Osteocyte (in vitro differentiated cells): ENCODE measurements at places on chromosomes 3 and 15.
A peak's percentile ranks its signal among the peaks of the same experiment; 100 is the strongest.

- peaks cover 2% of the 10 kb centered on the region for H3K27me3 ChIP-seq
- no peak for DNase-seq
- H3K36me3 ChIP-seq = no peaks in the 10 kb centered on the region
- no peak overlapping the region for H3K27ac ChIP-seq
Observed at GRCh38 chr3:124299831-124300230, 307.9 kb upstream of the ROPN1 start.

- no peak overlapping the region for H3K4me3 ChIP-seq
- DNase-seq = no peak
- no peaks in the 10 kb centered on the region for H3K27me3 ChIP-seq
- no peak overlapping the region for H3K27ac ChIP-seq
- H3K36me3 ChIP-seq = no peaks in the 10 kb centered on the region
Observed at GRCh38 chr15:83935774-83936173, 281.9 kb downstream of the ADAMTSL3 start.

DNA sequence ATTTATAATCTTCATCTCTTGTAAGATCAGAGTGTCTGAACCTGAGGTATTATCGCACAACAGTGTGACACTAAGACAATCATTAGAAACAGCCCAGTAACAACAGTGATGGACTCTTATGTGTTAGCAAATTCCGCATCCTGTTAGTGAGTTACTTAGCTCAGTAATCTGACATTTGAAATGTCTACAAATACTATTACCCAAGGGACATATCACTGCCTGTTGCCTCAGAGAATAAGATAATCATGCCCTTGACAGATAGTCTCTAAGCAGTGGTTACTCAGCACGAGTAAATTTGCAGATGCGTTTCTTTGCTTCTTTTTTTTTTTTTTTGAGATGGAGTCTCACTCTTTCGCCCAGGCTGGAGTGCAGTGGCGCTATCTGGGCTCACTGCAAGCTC, 13.4 kb upstream of the RTP1 start:
- H3K27ac ChIP-seq = no peak overlapping the region
- no peaks in the 10 kb centered on the region for H3K36me3 ChIP-seq
- H3K4me3 ChIP-seq = no peak overlapping the region
- H3K27me3 ChIP-seq = peaks cover 13% of the 10 kb centered on the region
- H3K4me1 ChIP-seq = peaks cover 11% of the 10 kb centered on the region

DNA sequence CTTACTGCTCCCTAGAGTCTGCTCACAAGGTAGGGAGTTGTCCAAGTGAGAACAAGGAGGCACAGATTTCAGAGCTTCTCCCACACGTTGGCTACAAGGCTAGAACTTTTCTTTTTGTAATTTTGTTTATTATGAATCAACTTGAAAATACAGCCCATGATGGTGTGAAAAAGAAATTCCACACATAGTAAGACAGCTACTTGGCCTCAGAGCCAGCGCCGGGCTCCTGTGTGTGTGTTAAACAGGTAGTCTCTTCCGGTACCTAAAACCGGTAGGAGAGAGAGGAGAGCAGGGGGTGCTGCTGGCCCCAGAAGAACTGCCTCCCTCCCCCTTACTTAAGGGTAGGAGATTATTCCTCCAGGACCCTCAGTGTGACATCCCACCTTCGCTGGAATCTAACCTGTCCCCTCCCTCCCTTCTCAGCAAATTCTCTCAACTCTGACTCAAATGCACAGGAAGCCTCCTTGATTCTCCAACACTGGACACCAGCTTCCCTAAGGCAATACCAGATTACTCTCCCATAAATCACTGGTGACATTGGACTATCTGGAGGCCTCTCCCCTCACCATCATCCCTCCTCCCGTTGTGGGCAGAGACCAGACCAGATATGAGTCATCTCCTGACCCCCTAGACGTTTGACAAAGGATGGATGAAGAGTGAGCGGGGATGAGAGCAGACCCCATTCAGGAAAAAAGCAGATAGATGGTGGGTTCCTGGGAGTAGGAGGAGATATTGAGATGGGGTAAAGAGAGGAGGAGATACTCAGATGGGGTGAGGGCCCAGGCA, 4.5 kb upstream of the IP6K1 start:
- no peak overlapping the region for H3K4me3 ChIP-seq
- no peak overlapping the region for H3K27ac ChIP-seq
- H3K27me3 ChIP-seq = no peaks in the 10 kb centered on the region

DNA sequence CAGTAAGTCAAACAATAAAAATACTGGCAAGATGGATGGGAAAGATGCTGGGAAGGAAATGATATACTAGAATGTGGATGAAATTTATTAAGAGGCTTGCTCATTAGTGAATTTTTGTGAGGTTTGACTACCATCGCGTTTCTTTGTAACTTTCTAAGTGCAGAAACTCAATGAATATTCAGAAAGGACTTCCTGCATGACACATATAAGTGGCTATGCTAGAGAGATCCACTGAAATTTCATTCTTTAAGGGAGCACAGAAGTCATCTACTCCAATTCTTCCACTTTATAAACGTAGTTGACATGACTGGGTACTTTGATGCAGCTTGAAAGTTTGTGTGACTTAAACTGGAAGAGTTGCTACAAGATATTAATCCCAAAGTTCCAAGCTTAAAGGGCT, 88.0 kb downstream of the SHQ1 start:
- H3K4me3 ChIP-seq = no peak overlapping the region
- H3K36me3 ChIP-seq = peaks cover 4% of the 10 kb centered on the region
- no peak overlapping the region for H3K27ac ChIP-seq
- H3K4me1 ChIP-seq = peaks cover 5% of the 10 kb centered on the region
- no peaks in the 10 kb centered on the region for H3K27me3 ChIP-seq
- no peak for DNase-seq

GRCh38 chr15:47812470-47812999, 95.2 kb downstream of the SEMA6D start:
- H3K27me3 ChIP-seq = peaks cover 4% of the 10 kb centered on the region
- no peak overlapping the region for H3K27ac ChIP-seq
- H3K4me3 ChIP-seq = no peak overlapping the region
- H3K4me1 ChIP-seq = peaks cover 10% of the 10 kb centered on the region

DNA sequence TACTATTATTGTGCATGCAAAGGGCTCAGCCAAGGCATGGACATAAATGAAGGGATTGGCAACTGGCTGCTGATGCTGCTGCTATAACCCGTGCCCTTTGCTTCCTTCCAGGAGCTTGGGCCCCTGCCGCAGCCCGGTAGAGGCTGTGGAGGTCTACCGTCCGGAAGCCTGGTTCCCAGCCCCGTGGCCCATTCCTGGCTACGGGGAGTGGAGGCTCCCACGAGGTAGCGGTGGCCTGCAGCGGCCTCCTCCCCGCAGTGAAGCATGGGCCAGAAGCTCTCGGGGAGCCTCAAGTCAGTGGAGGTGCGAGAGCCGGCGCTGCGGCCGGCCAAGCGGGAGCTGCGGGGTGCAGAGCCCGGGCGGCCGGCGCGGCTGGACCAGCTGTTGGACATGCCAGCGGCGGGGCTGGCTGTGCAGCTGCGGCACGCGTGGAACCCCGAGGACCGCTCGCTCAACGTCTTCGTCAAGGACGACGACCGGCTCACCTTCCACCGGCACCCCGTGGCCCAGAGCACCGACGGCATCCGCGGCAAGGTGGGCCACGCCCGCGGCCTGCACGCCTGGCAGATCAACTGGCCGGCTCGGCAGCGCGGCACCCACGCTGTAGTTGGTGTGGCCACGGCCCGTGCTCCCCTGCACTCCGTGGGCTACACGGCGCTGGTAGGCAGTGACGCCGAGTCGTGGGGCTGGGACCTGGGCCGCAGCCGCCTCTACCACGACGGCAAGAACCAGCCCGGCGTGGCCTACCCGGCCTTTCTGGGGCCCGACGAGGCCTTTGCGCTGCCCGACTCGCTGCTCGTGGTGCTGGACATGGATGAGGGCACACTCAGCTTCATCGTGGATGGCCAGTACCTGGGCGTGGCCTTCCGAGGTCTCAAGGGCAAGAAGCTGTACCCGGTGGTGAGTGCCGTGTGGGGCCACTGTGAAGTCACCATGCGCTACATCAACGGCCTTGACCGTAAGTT, 15.0 kb downstream of the SPSB4 start:
- DNase-seq = peak; percentile 82
- H3K36me3 ChIP-seq = no peaks in the 10 kb centered on the region
- no peak overlapping the region for H3K27ac ChIP-seq
- H3K4me1 ChIP-seq = peaks cover 12% of the 10 kb centered on the region
- H3K27me3 ChIP-seq = no peaks in the 10 kb centered on the region

GRCh38 chr3:182105875-182106274, 394.1 kb downstream of the SOX2 start:
- no peak for DNase-seq
- H3K27ac ChIP-seq = no peak overlapping the region
- H3K4me3 ChIP-seq = no peak overlapping the region
- H3K27me3 ChIP-seq = no peaks in the 10 kb centered on the region

DNA sequence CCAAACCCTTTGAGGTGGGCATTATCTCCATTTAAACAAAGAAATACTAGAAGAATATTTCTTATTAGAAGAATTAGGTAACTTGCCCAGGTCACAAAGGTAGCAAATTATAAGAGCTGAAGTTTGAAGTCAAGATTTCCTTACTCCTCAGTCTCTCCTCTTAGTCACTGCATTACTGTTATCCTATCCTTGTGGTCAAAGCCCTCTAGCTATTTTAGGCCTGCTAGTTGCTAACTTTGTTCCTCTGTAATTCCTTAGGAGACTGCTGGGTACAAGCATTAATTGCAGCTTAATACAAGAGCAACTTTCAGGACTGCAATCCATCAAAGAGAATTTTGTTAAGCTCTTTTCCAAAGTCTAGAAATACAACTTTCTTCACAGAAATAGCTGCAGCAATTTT, 528.2 kb downstream of the ZIC1 start:
- H3K4me3 ChIP-seq = no peak overlapping the region
- H3K27me3 ChIP-seq = no peaks in the 10 kb centered on the region
- H3K4me1 ChIP-seq = peaks cover 30% of the 10 kb centered on the region
- no peak for DNase-seq
- no peaks in the 10 kb centered on the region for H3K36me3 ChIP-seq
